NCI-H2171 (cell line): ENCODE measurements at places on chromosomes 11 and 22.

- no peak for DNase-seq
Measured at GRCh38 chr22:49573109-49573765, 254.4 kb downstream of the BRD1 start.

GRCh38 chr11:90747057-90747456, 524.2 kb upstream of the CHORDC1 start:
- no peak for DNase-seq

DNA sequence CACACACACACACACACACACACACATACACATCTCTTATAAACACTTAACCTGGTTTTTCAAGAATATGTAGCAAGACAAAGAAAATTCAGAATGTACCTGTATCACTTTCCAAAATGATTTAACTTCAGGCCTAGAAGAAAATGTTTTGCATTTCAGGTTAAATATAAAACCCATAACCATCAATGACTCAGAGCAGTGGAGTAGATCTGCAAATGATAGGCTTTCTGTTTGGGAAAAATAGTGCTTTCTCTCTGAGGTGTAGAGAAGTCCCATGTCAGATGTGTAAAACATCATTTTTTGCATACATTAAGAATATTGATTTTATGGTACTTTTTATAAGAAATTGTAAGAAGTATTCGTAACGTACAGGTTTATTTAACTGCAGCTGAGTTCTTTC, 116.9 kb downstream of the STK33 start:
- DNase-seq, result no peak

GRCh38 chr11:1503708-1504104, 17.1 kb upstream of the MOB2 start:
- DNase-seq, result no peak

GRCh38 chr22:44538051-44538450, 40.0 kb upstream of the RTL6 start:
- no peak for DNase-seq

- DNase-seq, result no peak
Measured at GRCh38 chr11:92819830-92820229, 149.6 kb upstream of the MTNR1B start.

DNA sequence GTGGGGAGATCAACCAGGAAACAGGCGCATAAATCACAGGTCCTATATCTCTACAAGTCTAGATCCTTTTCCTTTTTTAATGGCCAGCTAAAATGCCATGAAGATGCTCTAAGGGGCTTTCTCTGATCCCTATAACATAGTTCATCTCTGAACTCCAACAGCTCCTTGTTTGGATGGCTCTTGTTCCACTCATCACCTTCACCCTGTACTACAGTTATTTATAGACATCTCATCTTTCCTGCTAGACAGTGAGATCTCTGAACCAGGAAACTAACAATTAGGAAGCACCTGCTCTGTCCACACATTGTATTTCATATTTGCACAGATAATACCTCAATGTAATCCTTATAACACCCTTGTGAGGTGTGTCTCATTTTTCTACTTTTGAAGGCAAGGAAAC, 31.6 kb downstream of the KCNA4 start:
- DNase-seq, result no peak

DNA sequence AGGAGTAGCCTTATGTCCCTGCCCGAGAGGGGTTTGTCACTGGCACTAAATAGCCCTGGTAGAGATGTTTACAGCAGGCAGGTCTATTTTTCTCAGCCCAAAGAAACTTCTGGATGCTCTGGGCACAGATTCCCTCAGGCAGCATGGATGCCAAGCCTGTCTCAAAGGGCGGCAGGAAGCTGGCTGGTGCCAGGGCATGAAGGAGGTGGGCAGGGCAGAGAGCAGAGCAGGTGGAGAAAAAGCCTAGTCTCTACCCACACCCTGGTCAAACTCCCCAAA, 4.1 kb upstream of the GAS2L1 start:
- no peak for DNase-seq

GRCh38 chr11:112878033-112878601, 83.1 kb upstream of the NCAM1 start:
- DNase-seq, result no peak

GRCh38 chr11:62324731-62325556, 12.3 kb upstream of the ASRGL1 start:
- no peak for DNase-seq

DNA sequence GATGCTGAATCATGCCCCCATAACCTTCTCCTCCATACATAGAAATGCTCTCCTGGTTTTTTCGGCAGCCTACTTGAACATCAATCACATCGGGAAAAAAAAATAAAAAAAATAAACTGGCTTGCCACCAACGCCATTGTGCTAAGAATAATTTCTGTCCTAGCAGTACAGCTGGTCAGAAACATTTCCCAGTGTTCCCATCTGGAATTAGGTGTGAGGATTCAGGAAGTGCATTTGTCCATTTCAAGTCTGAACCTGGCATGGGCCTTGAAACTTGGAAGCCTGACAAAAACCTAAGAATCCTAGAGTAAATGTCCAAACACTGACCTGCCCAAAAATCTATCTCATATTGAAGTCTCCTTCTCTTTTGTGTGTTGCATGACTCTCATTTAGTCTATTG, 16.6 kb upstream of the NAV2 start:
- DNase-seq, result no peak

DNA sequence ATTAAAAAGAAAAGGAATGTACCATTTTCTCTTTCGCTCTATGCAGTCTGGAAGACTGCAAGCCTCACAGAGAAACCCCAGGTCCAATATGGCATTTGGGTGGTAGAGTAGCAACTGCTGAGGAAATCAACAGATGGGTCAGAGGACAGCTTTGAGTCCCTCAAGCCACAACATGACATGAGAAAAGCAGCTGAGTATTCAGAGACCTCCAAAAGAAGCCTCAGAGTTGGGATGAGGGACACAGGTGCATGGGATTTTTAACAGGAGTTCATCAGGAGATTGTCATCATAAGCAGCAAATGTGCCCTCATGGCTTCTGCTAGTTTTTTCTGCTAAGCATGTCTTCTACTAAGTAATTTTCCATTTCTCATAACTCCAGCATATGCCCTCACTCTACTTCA, 111.6 kb downstream of the BLID start:
- DNase-seq, result no peak

GRCh38 chr22:44458044-44459020, 39.7 kb downstream of the RTL6 start:
- DNase-seq, result no peak

- no peak for DNase-seq
Measured at GRCh38 chr22:34950489-34950888, 115.5 kb upstream of the ISX start.

- DNase-seq, result peak; percentile 17
Measured at GRCh38 chr22:30564045-30564760, 10.3 kb downstream of the GAL3ST1 start.

GRCh38 chr22:40414311-40414710, 43.9 kb downstream of the SGSM3 start:
- no peak for DNase-seq

GRCh38 chr11:57656885-57657193, 723 bp upstream of the CLP1 start:
- DNase-seq, result no peak

GRCh38 chr11:101428918-101429317, 154.9 kb downstream of the TRPC6 start:
- DNase-seq, result no peak

- no peak for DNase-seq
Measured at GRCh38 chr22:24810043-24810749, 4.2 kb downstream of the SGSM1 start.

DNA sequence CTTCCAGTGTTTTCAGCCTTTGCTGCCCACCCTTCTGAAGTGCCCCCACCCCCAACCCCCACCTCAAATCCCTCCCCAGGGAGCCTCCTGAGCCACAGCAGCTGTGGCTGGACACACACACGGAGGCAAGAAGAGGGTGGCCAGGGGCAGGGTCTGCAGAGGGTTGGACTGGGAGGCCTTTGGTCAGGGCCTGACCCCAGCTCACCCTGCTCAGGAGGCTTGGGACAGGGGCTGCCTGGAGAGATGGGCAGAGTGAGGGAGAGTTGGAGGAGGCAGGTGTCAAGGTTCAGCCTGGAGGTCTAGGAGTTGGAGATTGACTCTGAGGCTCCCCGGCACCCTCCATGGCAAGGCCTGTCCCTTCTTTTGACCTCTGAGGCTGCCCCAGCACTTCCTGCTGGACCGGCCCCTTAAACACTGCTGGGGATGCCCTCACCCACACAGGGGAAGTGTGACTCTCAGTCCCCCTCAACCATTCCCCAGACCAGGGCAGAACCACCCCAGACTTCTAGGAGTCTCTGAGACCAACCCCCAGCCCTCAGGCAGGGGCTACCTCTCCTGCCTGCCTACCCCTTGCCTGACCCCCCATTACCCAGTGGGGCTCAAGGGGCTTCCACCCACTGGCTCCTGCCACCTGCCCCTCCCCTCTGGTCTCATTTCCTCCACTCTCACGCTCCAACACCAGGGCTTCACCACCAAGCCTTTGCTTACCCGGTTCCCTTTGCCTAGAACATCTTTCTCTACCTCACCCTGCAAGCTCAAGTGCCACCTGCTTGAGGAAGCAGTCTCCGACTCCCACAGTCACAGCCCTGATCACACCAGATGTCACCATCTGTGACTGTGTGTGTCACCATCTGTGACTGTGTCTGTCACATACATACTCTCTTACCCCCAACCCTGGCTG, 8.6 kb downstream of the ARAP1 start:
- peak; percentile 92 for DNase-seq

DNA sequence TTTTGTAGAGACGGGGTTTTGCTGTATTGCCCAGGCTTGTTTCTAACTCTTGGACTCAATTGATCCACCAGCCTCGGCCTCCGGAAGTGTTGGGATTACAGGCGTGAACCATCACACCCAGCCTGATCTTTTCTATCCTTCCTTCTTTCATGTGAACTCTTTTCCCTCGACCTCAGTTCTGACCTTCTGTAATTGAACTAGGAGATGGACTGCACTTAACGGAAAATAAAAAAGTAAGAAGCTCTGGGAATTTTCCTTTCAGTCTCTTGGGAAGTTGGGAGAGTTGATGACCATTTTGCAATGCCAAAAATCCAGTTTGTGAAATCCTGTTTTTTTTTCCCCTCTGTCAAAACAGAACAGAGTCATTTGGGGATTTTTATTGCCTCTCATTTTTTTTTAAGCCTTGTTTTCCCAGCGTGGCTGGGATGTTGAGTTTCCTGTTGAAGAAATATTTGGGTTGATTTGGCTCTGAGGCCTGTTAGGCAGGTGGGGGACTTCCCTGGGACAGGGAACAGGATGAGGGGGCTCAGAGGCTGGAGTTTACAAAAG, 26.9 kb upstream of the CYB5R3 start:
- DNase-seq, result no peak

- DNase-seq, result no peak
Measured at GRCh38 chr11:78195917-78196560, 7.3 kb downstream of the USP35 start.

GRCh38 chr22:42946546-42947198, 68.3 kb downstream of the PACSIN2 start:
- DNase-seq, result no peak

DNA sequence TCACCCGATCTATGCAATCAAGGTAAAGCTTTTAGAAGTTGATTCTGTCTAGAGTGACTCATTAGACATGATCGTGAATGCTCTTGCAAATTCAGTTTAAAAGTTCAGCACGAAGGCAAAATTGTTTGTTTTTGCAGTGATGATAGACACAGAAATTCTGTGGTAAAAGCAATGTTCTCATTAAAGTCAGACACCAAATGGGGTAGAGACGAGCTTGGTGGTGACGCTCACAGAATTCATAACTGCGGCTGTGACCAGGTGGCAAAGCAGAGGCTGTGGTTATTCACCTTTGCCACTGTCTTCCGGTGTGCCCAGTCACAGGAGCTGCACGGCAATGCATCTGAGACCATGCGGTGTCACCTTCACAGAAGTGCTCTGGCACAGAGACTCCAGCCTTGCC, 83.4 kb downstream of the WNT7B start:
- no peak for DNase-seq

- no peak for DNase-seq
Measured at GRCh38 chr11:35461917-35462538, 42.7 kb upstream of the SLC1A2 start.

DNA sequence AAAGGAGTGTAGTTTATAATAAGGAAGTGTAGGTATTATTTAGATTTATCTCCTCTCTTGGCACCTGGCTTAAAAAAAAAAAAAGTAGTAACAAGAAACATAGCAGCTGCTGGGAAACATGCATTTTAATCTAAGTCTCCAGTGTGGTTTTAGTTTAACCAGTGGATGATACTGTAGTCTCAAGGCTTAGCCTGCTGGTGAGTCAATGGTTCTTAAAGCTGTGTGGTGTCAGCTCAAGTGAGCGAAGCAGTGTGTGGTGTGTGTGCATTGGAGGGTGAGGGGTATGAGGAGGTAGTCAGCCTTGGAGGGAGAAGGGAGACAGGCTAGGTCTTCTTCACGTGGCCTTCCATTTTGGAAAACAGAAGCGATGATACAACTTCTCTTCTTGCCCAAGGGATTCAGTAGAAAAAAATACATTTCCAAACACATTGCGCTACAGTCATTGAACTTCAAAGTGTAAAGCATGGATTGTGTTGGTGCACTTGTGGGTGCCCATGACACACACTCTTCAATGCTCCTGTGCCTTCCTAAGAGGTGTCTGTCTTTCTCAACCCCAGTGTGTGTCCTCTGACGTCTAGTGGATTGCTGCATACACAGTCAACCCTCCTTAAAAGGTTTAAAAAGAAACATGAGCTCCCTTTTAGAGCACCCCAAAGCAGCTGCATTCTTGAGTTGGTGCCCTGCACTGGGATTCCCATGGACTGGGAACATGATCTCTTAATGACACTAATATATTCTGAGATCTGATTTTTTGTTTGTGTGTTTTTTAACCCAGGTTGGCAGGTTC, 40.1 kb downstream of the ZBTB16 start:
- no peak for DNase-seq

DNA sequence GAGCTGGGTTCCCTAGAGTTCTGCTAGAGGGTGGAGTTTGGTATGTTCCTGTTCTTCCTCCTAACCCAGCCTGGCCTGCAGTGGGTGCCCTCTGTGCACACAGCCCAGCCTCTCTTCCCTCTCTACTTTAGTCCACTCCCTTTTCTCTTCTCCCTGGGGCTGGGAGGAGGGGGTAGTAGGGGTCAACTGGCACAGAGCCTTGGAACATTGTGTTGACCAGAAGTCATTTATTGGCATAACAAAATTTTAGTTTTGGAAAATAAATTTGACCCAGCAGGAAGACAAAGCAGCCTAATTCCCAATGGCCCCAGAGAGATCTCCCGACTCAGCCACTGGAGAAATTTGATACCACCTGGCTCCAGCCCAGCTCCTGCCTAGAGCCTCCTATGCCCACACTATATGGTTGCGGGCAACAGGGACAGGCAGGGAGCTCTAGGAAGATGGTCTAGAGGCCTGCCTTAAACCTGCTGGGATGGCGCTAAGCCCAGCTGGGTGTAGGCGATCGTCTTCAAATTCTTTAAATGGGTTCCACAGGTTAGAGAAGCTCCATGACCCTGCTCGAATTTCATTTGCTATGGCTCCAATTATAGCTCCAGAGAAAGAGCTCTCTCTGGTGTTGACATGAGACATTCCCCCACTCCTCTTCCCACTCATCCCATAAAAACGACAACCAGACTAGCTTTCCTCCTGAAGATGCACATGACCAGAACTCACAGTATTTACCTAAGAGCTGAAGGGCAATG, 9.9 kb downstream of the PCSK7 start:
- DNase-seq, result peak; percentile 60

- peak; percentile 73 for DNase-seq
Measured at GRCh38 chr11:113401718-113402117, 14.1 kb downstream of the ANKK1 start.
